Colonic mucosa (tissue), 4 donors: ENCODE measurements at places on chromosomes 6 and 20.

GRCh38 chr20:52425253-52425652 lies 233.7 kb upstream of the ZFP64 start:
- no peak for DNase-seq

DNA sequence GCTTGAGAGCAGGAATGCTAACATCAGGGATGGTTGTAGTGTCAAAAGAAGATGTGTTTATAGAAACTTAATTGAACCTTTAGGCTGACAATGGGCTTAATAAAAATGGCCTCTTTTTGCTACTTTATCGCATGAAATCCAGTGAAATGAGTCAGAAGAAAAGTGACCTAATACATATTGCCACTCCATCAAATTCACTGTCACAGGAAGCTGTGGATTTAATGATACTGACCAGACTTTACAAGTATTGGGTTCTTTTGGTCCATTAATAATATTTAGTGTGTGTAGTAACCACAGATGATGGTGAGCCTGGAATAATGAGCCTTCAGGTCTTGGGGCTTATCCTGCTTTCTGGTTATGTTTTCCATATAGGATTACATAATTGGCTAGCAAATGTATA lies 231.8 kb upstream of the GMDS start:
- DNase-seq, result no peak

DNA sequence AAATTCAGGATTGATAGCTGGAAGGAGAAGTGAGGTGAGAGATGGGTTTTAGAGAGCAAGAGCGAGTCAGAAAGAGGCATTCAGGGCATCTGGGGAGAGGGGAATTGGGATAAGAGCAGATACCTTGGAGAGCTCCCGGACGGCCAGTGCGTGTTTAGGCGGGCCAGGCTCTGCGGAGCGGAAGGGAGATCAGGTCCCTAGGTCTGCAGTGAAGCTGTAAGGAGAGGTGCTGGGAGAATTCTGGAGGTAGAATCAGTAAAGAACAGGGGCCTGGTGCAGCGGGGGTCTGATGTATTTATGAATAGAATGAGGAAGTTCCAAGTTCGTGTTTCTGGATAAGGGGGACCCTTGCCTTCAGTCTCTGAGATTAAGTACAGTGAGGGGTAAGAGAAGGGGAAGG lies 47.4 kb upstream of the FAM83D start:
- no peak for DNase-seq

GRCh38 chr6:231779-232178 lies 60.5 kb upstream of the DUSP22 start:
- no peak for DNase-seq

DNA sequence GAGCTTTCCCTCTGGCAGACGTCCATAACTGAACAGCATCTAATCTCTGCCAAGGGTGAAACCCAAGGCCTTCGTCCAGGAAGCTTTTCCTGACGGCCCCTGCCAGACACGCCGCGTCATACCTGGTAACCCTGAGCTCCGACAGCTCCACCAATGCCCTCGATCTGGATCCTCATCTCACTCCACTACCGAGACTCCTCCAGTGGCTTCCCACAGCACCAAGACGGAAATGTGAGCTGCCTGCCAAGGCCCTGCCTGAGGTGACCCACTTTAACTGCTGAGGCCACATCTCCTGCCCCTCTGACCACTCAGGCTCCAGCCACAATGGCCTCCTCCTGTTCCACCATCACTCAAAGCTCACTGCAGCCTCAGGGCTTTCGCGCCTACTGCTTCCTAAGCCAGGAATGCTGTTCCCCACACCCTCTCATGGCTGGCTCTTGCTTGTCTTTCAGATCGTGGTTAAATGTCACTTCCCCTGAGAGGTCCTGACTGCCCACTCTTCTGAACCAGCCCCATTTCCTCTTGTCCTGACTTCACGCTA lies 143.2 kb downstream of the PREX1 start:
- DNase-seq, result peak; percentile 59

GRCh38 chr6:54595844-54596243 lies 250.7 kb upstream of the FAM83B start:
- no peak for DNase-seq

DNA sequence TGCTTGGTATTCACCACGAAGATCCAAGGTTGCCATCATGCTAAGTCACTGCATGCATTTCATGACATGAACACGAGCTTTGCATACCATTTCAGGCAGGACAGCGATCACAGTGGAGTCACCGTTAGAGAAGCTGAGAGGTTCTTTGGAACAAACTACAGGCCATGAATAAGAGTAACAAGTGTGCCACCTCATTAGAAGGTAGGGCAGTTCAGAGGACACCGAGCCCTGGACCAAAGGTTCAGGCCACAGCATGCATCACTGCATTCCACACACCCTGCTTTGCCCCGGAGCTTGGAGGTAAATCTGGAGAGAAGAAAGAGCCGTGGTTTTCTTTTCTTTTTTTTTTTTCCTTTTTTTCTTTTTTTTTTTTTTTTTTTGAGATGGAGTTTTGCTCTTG lies 66.9 kb upstream of the CDH4 start:
- DNase-seq, result no peak

- DNase-seq, result no peak
Measured at GRCh38 chr6:88492824-88493223, 326.7 kb upstream of the CNR1 start.

GRCh38 chr20:15611541-15611940 lies 961.7 kb downstream of the KIF16B start:
- no peak for DNase-seq

DNA sequence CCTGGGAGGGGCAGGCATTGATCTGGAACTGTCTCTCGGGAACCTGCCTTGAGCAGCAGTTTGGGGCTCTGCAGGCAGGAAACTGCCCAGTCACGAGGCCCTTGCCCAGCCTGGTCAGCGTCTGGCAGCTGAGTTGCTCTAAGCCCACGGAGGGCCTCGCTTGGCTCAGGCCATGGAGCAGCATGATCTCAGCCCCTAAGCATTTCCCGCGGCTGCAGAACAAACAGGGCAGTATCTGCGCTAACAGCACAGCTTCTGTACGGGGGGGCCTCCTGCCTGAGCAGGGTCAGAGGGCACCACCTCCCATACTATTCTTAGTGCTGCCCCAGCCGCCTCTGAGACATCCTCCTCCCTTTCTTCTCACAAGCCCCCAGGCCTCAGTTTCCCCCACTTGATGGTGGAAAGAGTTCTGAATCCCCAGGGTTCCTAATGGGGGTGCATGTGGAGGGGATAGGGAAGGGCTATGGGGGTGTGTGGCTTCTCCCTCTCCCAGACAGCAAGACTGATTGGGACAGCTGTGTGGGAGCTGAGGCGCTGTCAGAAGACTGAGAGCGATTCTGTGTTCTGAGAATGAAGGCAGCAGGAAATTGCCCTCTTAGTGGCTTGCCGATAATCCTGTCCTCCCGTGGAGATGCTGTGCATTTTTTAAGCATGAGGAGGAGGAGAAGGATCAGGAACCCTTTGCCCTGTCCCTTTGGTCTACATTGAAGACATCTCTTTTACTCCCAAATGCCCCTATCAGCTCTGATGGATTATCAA lies 46.4 kb downstream of the MOCS1 start:
- peak; percentile 34 for DNase-seq

GRCh38 chr6:14063756-14064155 lies 53.8 kb upstream of the CD83 start:
- DNase-seq, result no peak

DNA sequence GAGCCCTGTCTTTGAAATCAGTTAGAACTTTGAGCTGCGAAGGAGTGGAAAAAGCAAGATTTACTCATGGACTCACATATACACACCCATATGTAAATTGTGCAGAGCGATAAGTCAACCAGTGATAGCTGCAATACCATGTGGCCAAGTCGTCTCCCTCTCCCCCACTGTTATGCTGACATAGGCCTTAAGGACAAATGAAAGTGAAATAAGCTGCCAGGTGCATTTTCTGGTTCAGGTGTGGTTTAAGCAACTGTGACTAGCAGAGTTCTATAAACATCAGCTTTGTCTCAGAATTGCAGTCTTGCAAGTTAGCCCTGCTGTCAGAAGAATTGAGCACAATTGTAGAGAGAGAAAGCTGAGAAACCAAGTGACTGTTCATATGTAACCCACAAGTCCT lies 9.6 kb downstream of the FAM83B start:
- DNase-seq, result peak; percentile 73

DNA sequence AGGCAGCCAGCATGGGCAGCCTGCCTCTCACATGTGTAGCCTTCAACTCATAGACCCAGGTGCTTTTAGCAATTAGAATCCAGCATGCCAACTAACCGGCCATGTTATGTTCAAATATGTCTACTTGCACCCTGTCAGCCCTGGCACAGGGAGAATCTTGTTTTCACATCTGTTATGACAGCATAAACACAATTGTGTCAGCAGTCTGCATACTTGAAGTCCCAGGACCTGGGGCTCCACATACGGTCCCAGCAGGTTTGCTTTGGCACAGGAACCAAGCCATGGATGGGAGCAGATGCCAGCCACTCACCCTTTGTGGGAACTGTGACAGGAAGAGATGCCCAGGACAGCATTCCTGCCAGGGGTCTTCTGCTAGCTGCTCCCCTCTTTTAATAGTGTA lies 67.2 kb upstream of the SYNDIG1 start:
- no peak for DNase-seq

DNA sequence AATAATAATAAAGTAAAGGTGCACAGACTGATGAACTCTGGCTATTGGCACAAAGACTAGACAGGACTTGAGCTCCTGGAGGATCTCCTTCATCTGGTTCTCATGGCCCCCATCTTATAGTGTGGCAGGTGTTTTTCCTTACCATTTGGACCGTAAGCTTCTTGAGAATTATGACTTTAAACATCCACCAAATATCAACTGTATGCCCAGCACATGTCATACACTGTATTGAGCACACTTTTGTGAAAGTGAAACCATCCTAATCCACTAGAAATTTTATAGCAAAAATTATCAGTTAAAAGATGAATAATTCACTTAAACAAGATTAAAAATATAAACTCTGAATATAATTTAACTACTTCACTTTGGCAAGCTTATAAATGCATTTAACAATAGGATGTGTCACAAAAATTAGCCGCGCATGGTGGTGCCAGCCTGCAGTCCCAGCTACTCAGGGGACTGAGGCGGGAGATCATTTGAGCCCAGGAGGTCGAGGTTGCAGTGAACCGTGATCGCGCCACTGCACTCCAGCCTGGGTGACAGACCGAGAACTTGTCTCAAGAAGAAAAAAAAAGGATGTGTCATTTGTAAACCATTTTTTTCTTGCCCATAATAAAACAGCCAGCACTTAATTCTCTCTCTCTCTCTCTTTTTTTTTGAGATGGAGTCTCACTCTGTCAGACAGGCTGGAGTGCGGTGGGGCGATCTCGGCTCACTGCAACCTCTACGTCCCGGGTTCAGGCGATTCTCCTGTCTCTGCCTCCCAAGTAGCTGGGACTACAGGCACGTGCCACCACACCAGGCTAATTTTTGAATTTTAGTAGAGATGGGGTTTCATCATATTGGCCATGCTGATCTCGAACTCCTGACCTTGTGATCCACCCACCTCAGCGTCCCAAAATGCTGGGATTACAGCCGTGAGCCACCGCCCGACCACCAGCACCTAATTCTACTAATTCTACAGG lies 9.1 kb downstream of the HIVEP2 start:
- DNase-seq, result no peak

DNA sequence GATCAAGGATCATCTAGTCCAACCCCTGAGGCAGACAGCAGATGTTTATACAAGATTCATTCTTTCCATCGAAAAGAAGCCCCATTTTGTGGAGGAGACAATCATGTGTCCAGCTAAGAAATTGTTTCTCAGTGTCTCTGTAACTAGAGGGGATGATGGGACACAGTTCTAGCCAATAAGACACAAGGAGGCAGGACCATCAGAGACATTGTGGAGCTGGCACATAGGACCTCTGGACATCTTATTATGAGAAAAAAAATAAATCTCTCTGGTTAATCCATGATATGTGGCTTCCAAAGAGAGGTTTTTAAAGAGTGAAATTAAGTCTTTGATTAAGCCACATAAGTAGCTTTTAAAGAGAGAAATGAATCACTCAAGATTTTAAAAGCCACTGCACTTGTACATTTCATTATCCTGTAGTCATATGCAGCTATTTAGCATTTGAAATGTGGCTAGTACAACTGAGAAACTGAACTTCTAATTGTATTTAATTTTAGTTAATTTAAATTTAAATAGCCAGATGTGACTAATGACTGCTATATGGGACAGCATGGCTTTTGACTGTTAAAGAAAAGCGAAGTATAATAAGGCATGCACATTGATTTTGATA lies 176.8 kb downstream of the TASP1 start:
- DNase-seq, result no peak

DNA sequence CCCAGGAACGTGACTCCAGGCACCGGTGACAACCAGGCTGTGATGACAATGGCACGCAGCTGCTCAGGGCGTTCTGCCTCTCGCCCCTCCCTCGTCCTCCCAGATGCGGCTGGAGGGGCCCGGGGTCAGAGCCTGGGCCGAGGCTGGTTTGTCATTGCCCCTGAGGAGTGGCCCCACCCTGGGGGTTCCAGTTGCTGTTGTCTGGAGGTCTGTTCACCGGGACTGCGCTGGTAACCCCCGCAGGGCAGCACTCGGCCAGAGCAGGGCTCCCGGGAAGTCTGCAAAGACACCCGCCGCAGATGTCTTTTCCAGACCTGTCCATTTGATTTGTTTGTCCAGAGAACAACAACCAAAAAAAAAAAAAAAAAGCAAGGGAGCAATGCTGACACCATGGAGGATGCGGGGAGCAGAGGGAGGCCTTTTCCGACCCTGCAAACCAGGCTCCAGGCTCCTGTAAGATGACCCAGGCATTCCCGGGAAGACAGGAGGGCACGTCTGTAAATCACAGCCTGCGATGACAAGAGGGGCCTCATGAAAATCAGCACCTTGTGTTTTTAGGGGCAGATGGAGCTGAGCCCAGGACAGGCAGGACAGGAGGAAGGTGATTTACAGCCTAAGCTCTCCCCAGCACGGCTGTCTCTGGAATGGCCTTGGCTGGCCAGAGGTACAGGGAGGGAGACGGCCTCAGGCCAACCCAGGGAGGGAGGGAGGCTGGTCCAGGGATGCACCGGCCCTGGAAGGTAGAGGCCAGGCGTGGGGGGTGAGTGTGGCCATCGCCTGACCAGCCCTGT lies 189.3 kb downstream of the ERMARD start:
- DNase-seq, result no peak

GRCh38 chr6:136344420-136344819 lies 54.8 kb upstream of the BCLAF1 start:
- DNase-seq, result no peak

GRCh38 chr6:69331886-69332285 lies 464.9 kb downstream of the LMBRD1 start:
- DNase-seq, result no peak

DNA sequence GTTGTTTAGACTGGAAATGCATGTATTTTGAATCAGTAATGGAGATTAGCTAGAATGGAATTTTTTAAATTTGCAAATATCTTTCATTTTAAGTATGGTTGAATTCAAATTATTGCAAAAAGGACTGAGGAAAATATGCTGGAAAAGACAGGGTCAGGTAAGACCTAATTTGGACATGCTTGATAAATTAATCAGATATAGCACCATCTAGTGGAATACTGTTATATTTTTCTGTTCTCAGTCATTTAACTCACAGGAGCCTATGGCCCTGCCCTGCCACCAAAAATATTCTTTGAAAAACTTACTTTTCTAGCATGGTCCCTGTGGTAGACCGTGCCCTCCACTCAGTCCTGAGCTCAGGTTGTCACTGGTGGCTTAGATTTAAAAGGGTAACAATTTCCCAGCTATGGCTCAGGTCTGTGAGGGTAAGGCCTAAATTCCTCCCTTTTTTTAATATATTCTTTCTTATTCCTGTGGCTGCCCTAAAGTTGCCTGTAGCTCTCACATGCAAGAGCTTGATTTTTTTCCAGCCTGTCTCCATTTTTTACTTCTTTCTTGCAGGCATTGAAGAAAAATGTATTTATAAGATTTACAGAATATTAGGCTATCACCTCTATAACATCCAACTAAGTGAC lies 25.3 kb upstream of the KIAA1586 start:
- DNase-seq, result no peak
